CD4-positive, alpha-beta memory T cell (primary cell): ENCODE measurements at places on chromosomes 13 and 19.

- DNase-seq, result no peak
Measured at GRCh38 chr19:43983544-43983911, 460 bp upstream of the ZNF155 start.

GRCh38 chr13:80814541-80814940 is 473.6 kb upstream of the SPRY2 start:
- DNase-seq, result no peak

DNA sequence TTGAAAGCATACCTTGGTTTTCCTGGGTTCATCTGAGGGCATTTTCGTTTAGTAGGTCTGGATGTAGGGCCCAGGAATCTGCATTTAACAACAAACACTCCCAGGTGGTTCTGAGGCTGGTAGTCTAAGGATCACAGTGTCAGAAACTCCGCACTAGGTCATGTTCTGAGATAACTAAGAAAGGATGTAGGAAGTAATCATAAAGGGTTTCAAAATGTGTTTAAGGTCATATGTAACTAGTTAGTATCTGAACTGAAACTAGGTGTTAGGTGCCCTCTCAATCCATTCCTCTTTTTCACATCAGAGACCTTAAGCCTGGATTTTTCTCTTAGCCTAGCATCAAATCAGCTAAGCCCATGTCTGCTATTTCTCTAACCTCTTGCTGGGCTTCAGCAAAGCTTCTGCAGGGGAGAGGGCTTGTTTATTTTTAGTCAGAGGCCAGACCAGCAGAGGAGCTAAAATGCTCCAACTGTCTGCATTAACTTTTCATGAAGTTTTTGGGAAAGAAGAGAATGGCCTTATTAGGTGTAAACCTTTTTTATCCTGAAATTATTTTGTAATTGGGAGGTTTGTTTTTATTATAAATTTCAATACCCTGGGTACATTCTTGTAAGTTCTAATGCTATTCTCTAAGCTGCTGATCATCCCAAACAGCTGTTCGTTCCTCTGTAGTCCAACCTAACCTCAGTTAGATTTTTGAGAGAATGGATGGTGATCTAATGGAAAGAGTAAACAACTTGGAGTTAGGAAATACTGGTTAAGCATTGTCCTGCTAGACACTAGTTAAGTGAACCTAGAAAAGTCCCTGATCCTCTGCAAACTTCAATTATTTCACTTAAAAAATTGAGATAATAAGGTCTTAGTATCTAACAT is 262.8 kb upstream of the RFC3 start:
- DNase-seq, result no peak

- no peak for DNase-seq
Measured at GRCh38 chr13:22049384-22049783, 378.5 kb downstream of the FGF9 start.

DNA sequence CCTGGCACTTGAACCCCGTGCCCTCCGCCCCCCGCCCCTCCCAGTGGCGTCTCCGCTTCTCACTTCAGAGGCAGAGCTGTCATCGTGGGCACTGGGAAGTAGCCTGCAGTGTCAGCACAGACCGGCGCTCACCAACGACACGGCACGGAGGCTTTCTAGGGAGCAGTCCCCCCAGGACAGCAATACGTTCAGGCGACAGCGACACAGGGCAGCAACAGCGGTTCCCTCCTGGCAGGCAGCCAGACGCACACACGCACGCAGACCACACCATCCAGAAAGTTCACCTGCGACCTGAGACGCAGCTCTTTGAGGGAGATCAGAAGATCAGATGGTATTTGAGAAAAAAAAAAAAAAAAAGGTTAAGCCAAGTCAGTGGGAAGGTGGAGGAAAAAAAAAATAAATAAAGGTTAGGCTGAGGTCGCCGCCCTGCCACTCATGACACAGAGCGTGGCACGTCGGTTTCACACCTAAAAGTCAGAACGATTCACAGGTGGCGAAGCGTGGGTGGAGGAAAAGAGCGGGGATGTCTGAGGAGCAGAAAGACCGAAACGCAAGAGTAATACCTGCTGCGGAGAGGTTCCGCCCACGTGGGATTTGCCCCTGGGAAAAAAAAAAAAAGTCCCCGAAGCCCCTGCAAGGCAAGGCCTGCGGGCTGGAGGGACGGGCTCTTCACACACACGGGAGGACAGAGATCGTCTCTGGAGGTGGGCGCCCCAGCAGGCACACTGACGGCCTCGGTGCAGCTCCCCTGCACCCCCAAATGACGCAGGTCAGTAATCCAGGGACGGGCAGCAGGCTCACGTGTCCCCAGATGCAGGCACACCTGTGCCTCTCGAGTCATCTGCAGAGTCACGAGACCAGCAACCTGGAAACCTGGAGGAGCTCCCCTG is 94.5 kb downstream of the GNG7 start:
- DNase-seq, result peak; percentile 77

- no peak for DNase-seq
Measured at GRCh38 chr19:5632657-5633056, 9.8 kb downstream of the SAFB start.

DNA sequence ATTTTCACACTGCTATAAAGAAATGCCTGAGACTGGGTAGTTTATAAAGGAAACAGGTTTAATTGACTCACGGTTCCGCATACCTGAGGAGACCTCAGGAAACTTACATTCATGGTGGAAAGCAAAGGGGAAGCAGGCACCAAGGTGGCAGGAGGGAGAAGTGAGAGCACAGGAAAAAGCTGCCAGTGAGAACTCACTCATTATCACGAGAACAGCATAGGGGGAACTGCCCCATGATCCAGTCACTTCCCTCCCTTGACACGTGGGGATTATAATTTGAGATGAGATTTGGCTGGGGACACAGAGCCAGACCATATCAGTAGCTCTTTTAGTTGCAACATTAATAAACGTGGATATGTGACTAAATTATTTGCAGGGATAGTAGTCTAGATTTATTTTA is 4.3 kb upstream of the KCTD4 start:
- no peak for DNase-seq

- peak; percentile 28 for DNase-seq
Measured at GRCh38 chr19:35295792-35296462, 4.0 kb downstream of the MAG start.

DNA sequence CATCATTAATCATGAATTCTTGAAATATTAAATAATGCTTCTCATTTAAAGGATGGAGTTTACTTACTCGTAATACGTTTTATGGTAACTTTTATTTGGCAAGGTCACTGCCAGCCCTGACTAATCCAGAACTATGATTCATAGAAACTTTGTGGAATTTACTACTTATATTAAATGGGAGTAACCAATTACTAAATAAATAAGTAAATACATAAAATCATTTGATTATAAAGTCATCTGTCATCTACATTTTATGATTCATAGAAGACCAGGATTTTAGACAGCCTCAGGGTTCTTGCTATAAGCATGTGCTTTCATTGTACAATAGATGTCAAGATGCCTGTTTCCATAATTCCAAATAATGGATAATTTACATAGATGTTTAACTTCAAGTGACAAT is 611.1 kb downstream of the TBC1D4 start:
- DNase-seq, result no peak

DNA sequence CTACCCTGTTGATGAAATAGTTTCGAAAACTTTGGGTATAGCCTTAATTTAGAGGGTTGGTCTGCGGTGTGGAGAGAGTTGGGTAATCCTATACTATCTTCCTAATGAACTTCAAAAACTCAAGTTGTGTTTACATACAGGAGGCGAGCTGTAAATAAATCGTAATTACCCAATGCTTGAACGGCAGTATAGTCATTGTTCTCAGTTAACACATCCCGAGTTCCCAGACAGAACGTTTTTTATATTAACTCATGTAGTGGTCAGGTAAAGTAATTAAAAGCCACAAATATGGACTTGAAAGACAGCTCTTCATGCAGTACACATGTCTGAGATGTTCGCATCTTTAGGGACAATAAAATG is 1.5 kb downstream of the PDS5B start:
- no peak for DNase-seq

DNA sequence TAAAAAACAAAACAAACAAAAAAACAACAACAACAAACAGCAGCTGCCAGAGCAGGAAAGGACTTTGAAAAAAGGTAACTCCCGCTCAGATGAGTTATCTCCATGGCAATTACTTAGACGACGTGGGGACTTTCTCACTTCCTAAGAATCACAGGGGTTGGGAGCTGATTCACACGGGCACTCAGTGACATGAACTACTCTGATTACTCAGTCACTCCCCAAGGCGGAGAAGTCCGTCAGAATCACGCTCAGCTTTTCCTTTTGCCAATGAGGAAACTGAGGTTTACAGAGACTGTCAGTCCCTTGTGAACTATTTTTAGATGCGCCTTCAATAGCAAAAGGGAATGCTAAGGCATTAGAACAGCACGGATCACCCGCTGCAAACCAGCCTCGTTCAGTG is 32.3 kb upstream of the MATK start:
- no peak for DNase-seq

GRCh38 chr19:54164369-54165068 is 5.0 kb upstream of the LENG1 start:
- peak; percentile 66 for DNase-seq

- DNase-seq, result no peak
Measured at GRCh38 chr13:32960626-32961025, 55.6 kb upstream of the KL start.

GRCh38 chr13:104105418-104106355 is 1039.5 kb upstream of the SLC10A2 start:
- DNase-seq, result no peak

DNA sequence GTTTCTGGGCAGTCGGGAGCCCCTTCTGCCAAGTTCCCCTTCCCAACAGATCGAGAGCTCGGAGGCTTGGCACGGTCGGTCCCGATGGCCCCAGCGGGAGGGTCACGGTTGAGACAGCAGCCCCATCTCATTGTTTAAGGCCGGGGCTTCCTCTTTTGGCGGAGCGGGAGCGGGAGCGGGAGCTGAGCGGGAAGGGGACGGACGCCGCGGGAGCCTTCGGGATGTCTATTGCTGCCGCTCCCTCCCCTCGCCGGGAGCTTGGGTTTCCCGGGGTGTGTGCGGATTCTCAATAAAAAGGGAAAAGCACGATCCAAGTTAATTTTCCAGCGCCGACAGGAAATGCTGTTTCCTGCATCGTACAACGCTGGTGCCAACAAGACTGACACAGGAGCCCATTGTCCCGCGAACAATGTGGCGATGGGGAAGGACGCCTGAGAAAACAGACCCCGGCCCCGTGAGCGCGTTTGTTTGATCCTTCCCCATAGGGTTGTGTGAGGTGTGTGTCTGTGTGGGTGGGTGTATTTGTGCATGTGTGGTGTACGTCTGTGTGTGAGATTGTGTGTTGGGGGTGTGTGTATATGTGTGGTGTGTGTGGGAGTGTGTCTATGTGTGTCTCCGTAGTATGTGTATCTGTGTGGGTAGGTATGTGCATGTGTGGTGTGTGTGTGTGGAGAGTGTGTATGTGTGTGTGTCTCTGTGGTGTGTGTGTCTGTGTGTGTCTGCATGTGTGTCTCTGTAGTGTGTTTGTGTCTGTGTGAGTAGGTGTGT is 36.3 kb upstream of the FLT1 start:
- DNase-seq, result no peak

- DNase-seq, result no peak
Measured at GRCh38 chr13:45180303-45180702, 20.5 kb downstream of the KCTD4 start.

- no peak for DNase-seq
Measured at GRCh38 chr13:93740334-93740733, 513.7 kb downstream of the GPC6 start.

DNA sequence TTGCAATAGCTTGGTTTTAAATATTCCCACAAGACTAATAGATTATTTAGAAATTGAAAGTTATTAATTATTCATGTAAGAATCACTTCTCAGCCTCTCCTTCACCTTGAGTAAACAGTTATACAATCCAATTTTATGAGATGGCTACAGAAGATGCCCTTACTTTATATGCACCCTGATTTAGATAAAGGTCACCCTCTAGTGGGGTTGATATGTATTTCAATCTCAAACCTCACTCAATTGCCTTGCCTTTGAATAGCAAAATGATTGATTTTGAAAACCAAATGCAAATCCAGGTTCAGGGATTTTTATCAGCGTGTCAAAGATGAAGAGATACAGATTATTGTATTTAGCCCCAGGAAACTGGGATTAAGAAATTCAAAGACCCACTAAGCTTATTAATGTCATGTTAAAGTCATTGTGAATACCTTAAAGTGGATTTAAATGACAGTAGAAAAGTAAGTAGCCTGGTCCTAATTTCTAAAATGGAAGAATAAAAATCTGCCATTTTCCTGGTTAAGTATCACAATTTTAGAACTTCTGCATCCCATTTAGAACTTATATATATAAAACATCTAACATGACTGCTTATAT is 305.1 kb downstream of the ITGBL1 start:
- peak; percentile 22 for DNase-seq

DNA sequence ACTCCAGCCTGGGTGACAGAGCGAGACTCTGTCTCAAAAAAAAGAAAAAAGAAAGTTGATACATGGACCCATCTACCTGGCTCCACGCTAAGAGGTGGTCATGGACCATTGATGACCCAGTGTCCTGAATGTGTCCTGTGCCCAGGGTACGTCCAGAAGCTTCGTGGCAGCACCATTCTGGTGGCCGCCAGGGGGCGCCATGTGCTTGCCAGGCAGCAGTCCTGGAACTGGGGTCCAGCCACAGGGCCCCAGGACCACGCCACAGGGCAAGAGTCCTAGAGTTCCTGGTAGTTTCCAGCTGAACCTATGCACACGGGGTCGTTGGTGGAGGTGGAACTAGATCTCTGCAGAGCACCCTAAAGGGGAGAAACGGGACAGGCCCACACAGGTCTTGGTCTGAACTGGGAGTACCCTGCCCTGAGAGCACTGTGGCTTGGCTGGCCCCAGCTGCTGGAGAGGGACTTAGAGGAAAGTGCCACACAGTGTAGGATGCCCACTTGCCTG is 19.9 kb upstream of the FBXO27 start:
- peak; percentile 62 for DNase-seq

GRCh38 chr19:8601796-8602195 is 8.7 kb downstream of the ADAMTS10 start:
- DNase-seq, result no peak

GRCh38 chr19:1009041-1009980 is 9.1 kb downstream of the GRIN3B start:
- no peak for DNase-seq

- DNase-seq, result no peak
Measured at GRCh38 chr13:100440751-100441425, 147.7 kb downstream of the GGACT start.

DNA sequence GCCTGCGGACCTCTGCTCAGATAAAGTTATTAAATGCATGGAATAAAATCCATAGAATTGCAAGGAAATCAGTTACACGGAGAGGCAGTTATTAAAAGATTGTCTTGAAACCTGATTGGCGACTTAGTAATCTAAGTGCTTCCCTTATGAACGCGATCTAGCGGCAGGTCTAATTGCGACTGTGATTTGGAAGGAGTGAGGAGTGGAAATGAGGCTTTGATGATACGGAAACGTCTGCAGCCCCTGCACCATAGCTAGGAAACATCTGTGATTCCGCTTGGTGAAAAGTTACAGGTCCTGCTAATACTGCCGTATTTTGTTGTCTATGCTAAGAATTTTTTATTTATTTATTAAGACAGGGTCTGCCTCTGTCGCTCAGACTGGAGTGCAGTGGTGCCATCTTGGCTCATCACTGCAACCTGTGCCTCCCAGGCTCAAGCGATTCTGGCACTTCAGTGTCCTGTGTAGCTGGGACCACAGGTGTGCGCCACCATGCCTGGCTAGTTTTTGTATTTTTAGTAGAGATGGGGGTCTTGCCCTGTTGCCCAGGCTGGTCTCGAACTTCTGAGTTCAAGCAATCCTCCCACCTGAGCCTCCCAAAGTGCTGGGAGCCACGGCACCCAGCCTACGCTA is 887 bp downstream of the NDUFS7 start:
- no peak for DNase-seq
